ENCODE measurements at places on chromosomes 1 and 21. TPM values are rescaled to one million over a fixed set of nuclear protein-coding genes. Genes with fewer than 3 reads are reported as not detected.

The DCST1 gene
- not detected for total RNA-seq

- peak overlapping the region; percentile 58 for H3K4me3 ChIP-seq
- no peaks in the 10 kb centered on the region for H3K36me3 ChIP-seq
- no peak for DNase-seq
- H3K27me3 ChIP-seq: no peaks in the 10 kb centered on the region
- peaks cover 31% of the 10 kb centered on the region for H3K4me1 ChIP-seq
- H3K27ac ChIP-seq: peak overlapping the region; percentile 73
Measured at GRCh38 chr1:145985129-145985501, 11.3 kb downstream of the TXNIP start.

The FGR gene
- total RNA-seq: not detected

GRCh38 chr1:39681294-39681693 lies 9.4 kb upstream of the NT5C1A start:
- no peak for DNase-seq
- no peak overlapping the region for H3K4me3 ChIP-seq
- peaks cover 26% of the 10 kb centered on the region for H3K27me3 ChIP-seq
- H3K4me1 ChIP-seq: peaks cover 12% of the 10 kb centered on the region

GRCh38 chr21:41501919-41502318 lies 6.0 kb downstream of the TMPRSS2 start:
- H3K4me3 ChIP-seq: no peak overlapping the region
- H3K4me1 ChIP-seq: peaks cover 5% of the 10 kb centered on the region
- H3K27ac ChIP-seq: no peak overlapping the region
- no peaks in the 10 kb centered on the region for H3K36me3 ChIP-seq

DNA sequence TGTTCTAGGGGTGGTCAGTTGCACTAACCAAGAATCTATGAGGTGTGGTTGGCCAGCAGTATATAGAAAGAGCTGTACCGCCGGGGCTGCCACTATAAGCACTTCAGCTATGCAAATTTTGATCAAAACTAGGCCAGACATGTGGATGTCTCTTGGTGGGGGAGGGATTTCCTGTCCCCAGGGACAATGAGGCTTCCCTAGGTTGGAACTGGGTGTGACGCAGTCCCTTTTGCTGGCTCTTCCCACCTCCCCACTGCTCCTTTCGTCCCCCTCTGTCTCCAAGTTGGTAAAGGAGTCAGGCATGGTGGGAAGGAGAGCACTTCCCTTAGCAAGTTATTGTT lies 13.6 kb downstream of the SDCCAG8 start:
- no peak for DNase-seq
- no peaks in the 10 kb centered on the region for H3K27me3 ChIP-seq
- H3K27ac ChIP-seq: no peak overlapping the region
- peaks cover 16% of the 10 kb centered on the region for H3K36me3 ChIP-seq

GRCh38 chr1:56377431-56377830 lies 201.9 kb downstream of the PLPP3 start:
- no peak for DNase-seq
- H3K27ac ChIP-seq: no peak overlapping the region
- no peaks in the 10 kb centered on the region for H3K4me1 ChIP-seq
- H3K27me3 ChIP-seq: no peaks in the 10 kb centered on the region

GRCh38 chr1:3687504-3687903 lies 35.2 kb downstream of the TP73 start:
- no peaks in the 10 kb centered on the region for H3K4me1 ChIP-seq
- H3K36me3 ChIP-seq: no peaks in the 10 kb centered on the region
- H3K27ac ChIP-seq: no peak overlapping the region
- H3K4me3 ChIP-seq: no peak overlapping the region

GRCh38 chr1:13935336-13935735 lies 235.3 kb downstream of the PRDM2 start:
- no peak overlapping the region for H3K27ac ChIP-seq
- H3K27me3 ChIP-seq: peaks cover 2% of the 10 kb centered on the region
- H3K4me1 ChIP-seq: no peaks in the 10 kb centered on the region
- no peak for DNase-seq

DNA sequence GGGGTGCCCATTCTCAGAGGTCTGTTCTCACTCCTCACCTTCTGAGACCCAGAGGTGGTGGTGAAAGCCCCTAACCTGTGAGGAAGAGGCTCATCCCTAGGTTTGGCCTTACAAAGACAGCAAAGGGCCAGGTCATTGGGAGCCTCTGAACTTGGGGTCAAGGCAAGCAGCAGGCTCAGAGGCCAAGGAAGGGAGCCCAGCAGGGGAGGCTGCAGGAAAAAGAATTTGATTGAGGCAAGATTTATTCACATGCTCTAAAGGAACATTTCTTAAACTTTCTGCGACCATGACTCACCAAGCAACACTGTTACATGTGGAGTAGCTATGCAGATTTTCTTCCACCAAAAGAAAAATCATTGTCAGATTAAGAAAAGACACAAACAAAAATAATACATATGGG lies 132.5 kb upstream of the SYT6 start:
- no peak for DNase-seq
- H3K4me1 ChIP-seq: peaks cover 3% of the 10 kb centered on the region

- H3K4me3 ChIP-seq: no peak overlapping the region
- H3K4me1 ChIP-seq: peaks cover 26% of the 10 kb centered on the region
- H3K27ac ChIP-seq: peak overlapping the region; percentile 23
- peak; percentile 28 for DNase-seq
- no peaks in the 10 kb centered on the region for H3K27me3 ChIP-seq
Measured at GRCh38 chr1:150076066-150076465, 8.5 kb downstream of the VPS45 start.

GRCh38 chr1:55792870-55793269 lies 577.7 kb upstream of the USP24 start:
- H3K27me3 ChIP-seq: no peaks in the 10 kb centered on the region
- no peak overlapping the region for H3K4me3 ChIP-seq
- DNase-seq: no peak
- H3K27ac ChIP-seq: no peak overlapping the region
- H3K4me1 ChIP-seq: no peaks in the 10 kb centered on the region

The ARHGEF10L gene
- total RNA-seq: not detected

- no peaks in the 10 kb centered on the region for H3K27me3 ChIP-seq
- no peak for DNase-seq
- no peaks in the 10 kb centered on the region for H3K4me1 ChIP-seq
- no peak overlapping the region for H3K27ac ChIP-seq
- no peaks in the 10 kb centered on the region for H3K36me3 ChIP-seq
Measured at GRCh38 chr1:246947255-246947654, 15.5 kb upstream of the AHCTF1 start.

- H3K27ac ChIP-seq: no peak overlapping the region
- no peak overlapping the region for H3K4me3 ChIP-seq
- peaks cover 7% of the 10 kb centered on the region for H3K4me1 ChIP-seq
- H3K27me3 ChIP-seq: no peaks in the 10 kb centered on the region
Measured at GRCh38 chr1:168252204-168252733, 26.5 kb downstream of the SFT2D2 start.

DNA sequence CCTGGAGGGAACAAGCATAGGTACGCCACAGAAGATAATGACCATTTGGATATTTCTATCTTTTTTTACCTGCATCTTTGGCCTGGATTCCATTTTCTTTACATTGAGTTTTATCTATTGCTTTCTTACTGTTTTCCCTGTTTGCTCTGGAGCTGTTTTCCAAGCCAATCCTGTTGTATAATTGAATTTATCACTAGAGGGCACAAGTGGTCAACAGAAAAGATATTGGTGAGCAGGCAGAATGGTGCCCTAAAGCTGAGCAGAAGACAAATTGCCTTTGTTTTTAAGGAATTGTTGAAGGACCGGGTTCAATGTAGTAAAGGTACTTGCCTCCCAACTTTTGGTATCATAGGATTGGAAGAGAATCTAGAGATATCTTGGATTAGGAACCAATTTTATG lies 152.8 kb downstream of the PPP1R12B start:
- DNase-seq: no peak
- no peak overlapping the region for H3K4me3 ChIP-seq
- H3K36me3 ChIP-seq: peaks cover 6% of the 10 kb centered on the region
- no peaks in the 10 kb centered on the region for H3K4me1 ChIP-seq
- no peaks in the 10 kb centered on the region for H3K27me3 ChIP-seq

The ALX3 gene
- total RNA-seq: not detected

DNA sequence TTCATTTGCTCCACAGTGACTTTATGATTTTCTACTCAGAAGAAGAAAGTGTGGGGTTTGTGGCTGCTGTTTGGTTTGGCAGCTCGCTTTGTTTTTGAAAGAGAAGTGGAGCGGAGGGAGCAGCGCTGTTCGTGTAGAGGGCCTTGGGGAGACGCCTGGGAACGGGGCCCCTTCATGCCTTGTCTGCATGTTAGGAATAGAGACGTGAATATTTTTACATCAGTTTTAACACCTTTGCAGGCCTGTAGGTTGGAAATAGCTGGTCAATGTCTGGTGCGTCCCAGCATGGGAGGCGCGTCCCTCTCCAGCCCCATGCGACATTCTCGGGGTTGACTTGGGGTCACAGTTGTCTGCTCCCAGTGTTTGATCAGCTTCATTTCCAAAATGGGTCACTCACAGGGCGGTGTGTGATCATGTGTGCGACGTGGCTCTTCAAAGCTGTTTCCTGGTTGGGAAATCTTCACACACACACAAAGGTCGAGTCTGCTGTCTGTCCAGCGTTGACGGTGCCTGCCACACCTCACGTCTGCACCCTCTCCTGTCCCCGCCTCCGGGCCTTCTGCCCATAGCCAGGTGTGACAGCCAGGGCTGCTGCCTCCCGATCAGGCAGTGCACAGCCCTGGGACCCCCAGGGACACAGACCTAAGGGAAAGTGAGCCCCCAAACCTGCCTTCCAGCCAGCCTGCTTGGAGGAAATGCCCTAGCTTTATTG lies 149.2 kb downstream of the PSMG1 start:
- H3K27me3 ChIP-seq: peaks cover 14% of the 10 kb centered on the region
- H3K27ac ChIP-seq: no peak overlapping the region
- no peaks in the 10 kb centered on the region for H3K36me3 ChIP-seq
- H3K4me3 ChIP-seq: no peak overlapping the region

DNA sequence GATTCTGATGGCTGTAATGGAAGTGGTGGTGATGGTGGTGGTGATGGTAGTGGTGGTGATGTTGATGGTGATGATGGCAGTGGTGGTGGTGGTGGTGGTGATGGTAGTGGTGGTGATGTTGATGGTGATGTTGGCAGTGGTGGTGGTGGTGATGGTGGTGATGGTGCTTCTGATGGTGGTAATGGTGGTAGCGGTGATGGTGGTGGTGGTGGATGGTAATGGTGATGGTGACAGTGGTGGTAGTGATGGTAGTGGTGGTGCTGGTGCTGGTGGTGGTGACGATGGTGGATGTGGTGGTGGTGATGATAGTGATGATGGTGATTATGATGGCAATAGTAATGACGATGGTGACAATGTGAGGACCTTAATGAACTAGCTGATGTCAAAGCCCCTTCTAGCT lies 35.6 kb upstream of the LRRC3 start:
- H3K4me1 ChIP-seq: no peaks in the 10 kb centered on the region
- no peak for DNase-seq
- H3K27ac ChIP-seq: no peak overlapping the region
- peaks cover 12% of the 10 kb centered on the region for H3K36me3 ChIP-seq

The LYPD8 gene
- total RNA-seq: not detected
